ENCODE measurements at places on chromosomes 4 and X.
A peak's percentile ranks its signal among the peaks of the same experiment; 100 is the strongest.

GRCh38 chrX:1821846-1822245 is 207.0 kb downstream of the ASMT start:
- no peaks in the 10 kb centered on the region for H3K36me3 ChIP-seq
- H3K4me3 ChIP-seq, result no peak overlapping the region
- no peaks in the 10 kb centered on the region for H3K4me1 ChIP-seq
- H3K27me3 ChIP-seq, result no peaks in the 10 kb centered on the region
- DNase-seq, result no peak

- no peaks in the 10 kb centered on the region for H3K27me3 ChIP-seq
- DNase-seq, result no peak
- H3K27ac ChIP-seq, result no peak overlapping the region
- H3K36me3 ChIP-seq, result peaks cover 3% of the 10 kb centered on the region
Observed at GRCh38 chr4:48692897-48693296, 87.2 kb downstream of the FRYL start.

- peaks cover 18% of the 10 kb centered on the region for H3K27me3 ChIP-seq
- peaks cover 10% of the 10 kb centered on the region for H3K36me3 ChIP-seq
- H3K4me1 ChIP-seq, result peaks cover 63% of the 10 kb centered on the region
- peak overlapping the region; percentile 84 for H3K27ac ChIP-seq
- peak; percentile 47 for DNase-seq
Observed at GRCh38 chr4:83219344-83220331, 65.0 kb downstream of the COQ2 start.

- peak overlapping the region; percentile 93 for H3K4me3 ChIP-seq
- peaks cover 21% of the 10 kb centered on the region for H3K4me1 ChIP-seq
- no peak for DNase-seq
Observed at GRCh38 chrX:1591863-1592469, 562 bp downstream of the AKAP17A start.

GRCh38 chrX:18377796-18378195 is 23.3 kb upstream of the SCML2 start:
- no peak overlapping the region for H3K4me3 ChIP-seq
- H3K27ac ChIP-seq, result no peak overlapping the region
- DNase-seq, result no peak

- DNase-seq, result no peak
- H3K36me3 ChIP-seq, result no peaks in the 10 kb centered on the region
- H3K27me3 ChIP-seq, result no peaks in the 10 kb centered on the region
- no peak overlapping the region for H3K27ac ChIP-seq
- no peaks in the 10 kb centered on the region for H3K4me1 ChIP-seq
Observed at GRCh38 chr4:35516102-35516501, 728.2 kb downstream of the ARAP2 start.

GRCh38 chrX:1435241-1435895 is 17.3 kb downstream of the ASMTL start:
- peaks cover 52% of the 10 kb centered on the region for H3K36me3 ChIP-seq
- H3K27ac ChIP-seq, result no peak overlapping the region
- no peaks in the 10 kb centered on the region for H3K27me3 ChIP-seq
- DNase-seq, result no peak

- H3K4me1 ChIP-seq, result no peaks in the 10 kb centered on the region
- no peaks in the 10 kb centered on the region for H3K36me3 ChIP-seq
- no peak overlapping the region for H3K4me3 ChIP-seq
- DNase-seq, result no peak
- no peaks in the 10 kb centered on the region for H3K27me3 ChIP-seq
- H3K27ac ChIP-seq, result no peak overlapping the region
Observed at GRCh38 chr4:28250646-28251045, 1390.0 kb downstream of the STIM2 start.

GRCh38 chr4:100848841-100849240 is 331.0 kb upstream of the EMCN start:
- peaks cover 4% of the 10 kb centered on the region for H3K27me3 ChIP-seq
- no peak overlapping the region for H3K4me3 ChIP-seq
- no peak for DNase-seq
- H3K27ac ChIP-seq, result no peak overlapping the region
- H3K4me1 ChIP-seq, result peaks cover 7% of the 10 kb centered on the region

DNA sequence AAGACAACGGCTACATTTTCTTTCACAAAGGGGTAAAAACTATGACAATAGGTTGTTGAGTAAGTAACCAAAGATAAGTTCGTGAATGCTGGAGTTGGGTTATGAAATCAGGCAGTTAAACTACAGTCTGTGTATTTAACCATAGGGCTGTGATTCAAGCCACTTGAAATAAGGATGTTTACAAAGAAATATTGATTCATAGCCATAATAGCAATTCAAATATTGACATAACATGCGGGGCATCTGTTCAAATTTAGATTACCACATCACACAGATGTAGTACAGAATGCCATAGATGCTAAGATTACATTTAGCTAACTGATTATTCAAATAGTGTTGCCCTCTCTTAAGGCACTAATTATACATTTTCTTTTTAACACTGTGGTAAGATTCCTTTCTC is 364.1 kb downstream of the FSTL5 start:
- no peak overlapping the region for H3K4me3 ChIP-seq
- H3K27ac ChIP-seq, result no peak overlapping the region
- H3K36me3 ChIP-seq, result no peaks in the 10 kb centered on the region
- DNase-seq, result no peak

DNA sequence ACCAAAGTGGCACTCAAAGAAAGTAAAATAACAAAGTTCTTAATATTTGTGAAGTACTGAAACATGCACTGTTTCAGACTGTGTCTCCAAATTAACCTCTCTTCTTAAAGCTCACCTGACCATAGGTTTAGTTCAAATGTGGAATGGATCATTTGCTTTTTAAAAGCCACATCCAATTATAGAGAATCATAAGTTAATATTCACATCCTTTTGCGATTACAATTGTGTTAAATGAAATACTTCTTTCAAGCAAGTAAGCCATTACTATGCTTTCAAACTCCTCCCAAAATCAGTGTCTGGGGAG is 95.3 kb upstream of the PTPN13 start:
- H3K27me3 ChIP-seq, result peaks cover 16% of the 10 kb centered on the region
- no peak overlapping the region for H3K27ac ChIP-seq
- H3K36me3 ChIP-seq, result no peaks in the 10 kb centered on the region
- peaks cover 5% of the 10 kb centered on the region for H3K4me1 ChIP-seq
- H3K4me3 ChIP-seq, result no peak overlapping the region
- DNase-seq, result no peak
